ENCODE measurements at places on chromosomes 16 and 17.

DNA sequence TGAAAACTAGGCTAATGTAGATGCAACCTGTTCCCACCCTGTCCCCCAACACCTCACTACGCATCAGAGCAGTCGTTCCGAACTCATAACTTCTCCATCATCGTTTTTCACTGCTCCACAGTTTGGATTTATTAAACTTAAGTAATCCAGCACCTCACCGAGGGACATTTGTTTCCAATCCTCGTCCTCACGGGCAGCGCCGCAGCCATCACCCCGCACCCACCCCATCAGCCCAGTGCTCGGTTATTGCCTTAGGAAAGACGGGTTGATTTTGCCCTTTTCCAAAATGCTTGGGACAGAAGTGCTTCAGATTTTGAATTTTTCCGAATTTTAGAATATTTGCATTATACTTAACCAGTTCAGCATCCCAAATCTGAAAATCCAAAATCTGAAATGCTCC lies 71.0 kb upstream of the DOC2B start:
- DNase-seq = no peak

GRCh38 chr17:45645330-45645729 lies 138.8 kb upstream of the CRHR1 start:
- DNase-seq = no peak

GRCh38 chr17:66840061-66840460 lies 5.1 kb downstream of the CACNG5 start:
- DNase-seq = no peak

- DNase-seq = no peak
Measured at GRCh38 chr17:343211-343610, 9.4 kb downstream of the RPH3AL start.

GRCh38 chr16:57611181-57611580 lies 17.2 kb upstream of the ADGRG1 start:
- DNase-seq = no peak

GRCh38 chr16:18013863-18014262 lies 322.7 kb downstream of the NPIPA8 start:
- DNase-seq = no peak

GRCh38 chr16:57568173-57568678 lies 25.8 kb downstream of the ADGRG5 start:
- DNase-seq = no peak

- DNase-seq = no peak
Measured at GRCh38 chr16:71727551-71728324, 3.2 kb upstream of the PHLPP2 start.

GRCh38 chr17:81714412-81715106 lies 2.5 kb downstream of the SLC25A10 start:
- DNase-seq = no peak

DNA sequence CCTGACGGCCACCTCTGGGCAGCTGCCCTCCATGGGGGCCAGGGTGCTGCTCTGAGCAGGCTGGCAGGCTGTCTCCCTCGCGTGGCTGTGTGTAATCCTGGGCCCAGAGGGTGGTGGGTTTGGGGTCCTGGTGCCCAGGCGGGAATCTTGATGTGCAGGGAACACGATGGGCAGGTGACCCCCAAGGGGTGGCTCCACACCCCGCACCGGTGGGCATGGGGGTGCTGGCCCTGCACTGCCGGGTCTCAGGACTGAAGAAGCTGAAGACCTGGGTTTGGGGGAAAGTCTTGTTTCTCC lies 8.6 kb downstream of the CHMP6 start:
- DNase-seq = no peak

GRCh38 chr17:312476-313148 lies 40.0 kb downstream of the RPH3AL start:
- DNase-seq = no peak

GRCh38 chr17:82257473-82257872 lies 16.0 kb downstream of the CSNK1D start:
- DNase-seq = no peak

GRCh38 chr17:78383725-78384471 lies 5.4 kb downstream of the PGS1 start:
- no peak for DNase-seq

DNA sequence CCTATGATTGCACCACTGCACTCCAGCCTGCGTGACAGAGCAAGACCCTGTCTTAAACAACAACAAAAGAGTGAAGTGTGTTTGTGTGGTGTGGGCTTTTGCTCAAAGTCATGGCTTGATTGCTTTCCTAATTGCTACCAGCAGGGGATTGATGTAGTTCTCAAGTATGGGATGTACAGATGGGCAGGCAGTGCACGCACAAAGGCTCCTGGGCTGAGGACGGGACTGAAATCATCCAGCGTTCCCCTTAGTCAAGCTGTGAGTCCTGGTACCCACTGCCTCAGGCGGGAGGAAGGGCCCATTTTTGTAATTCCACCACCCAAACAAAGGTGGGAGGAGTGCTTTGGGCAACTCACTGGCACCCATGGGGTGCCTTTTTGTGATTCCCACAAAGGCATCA lies 47.3 kb downstream of the GDE1 start:
- DNase-seq = no peak

GRCh38 chr16:31393056-31393455 lies at the start of gene ITGAD:
TSS of gene ITGAD (plus strand) at chr16:31393335. CDS start at chr16:31393361, 26 bp downstream.
- no peak for DNase-seq

DNA sequence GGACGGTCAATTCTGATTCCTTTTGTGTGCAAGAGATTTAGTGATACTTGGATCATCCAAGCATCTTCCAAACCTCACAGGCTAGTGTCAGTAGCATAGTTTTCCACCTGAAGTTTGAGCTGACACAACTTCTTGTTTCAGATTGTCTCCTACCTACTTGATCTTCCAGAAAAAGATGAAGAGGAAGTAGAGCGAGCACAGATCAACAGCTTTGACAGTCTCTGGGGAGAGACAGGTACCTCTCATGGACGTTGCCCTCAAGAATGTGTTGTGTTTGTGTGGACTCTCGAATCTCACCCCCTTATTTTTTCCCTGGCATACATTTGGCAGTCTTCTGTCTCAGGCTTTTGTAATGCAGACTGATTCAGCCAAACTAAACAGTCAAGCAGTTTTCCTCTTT lies 47.4 kb downstream of the CYB561 start:
- no peak for DNase-seq

GRCh38 chr17:17387498-17388362 lies 84.6 kb downstream of the NT5M start:
- DNase-seq = no peak

- DNase-seq = no peak
Measured at GRCh38 chr17:12739500-12739899, 49.8 kb upstream of the ARHGAP44 start.

GRCh38 chr16:78443542-78444364 lies 344.3 kb downstream of the WWOX start:
- no peak for DNase-seq

DNA sequence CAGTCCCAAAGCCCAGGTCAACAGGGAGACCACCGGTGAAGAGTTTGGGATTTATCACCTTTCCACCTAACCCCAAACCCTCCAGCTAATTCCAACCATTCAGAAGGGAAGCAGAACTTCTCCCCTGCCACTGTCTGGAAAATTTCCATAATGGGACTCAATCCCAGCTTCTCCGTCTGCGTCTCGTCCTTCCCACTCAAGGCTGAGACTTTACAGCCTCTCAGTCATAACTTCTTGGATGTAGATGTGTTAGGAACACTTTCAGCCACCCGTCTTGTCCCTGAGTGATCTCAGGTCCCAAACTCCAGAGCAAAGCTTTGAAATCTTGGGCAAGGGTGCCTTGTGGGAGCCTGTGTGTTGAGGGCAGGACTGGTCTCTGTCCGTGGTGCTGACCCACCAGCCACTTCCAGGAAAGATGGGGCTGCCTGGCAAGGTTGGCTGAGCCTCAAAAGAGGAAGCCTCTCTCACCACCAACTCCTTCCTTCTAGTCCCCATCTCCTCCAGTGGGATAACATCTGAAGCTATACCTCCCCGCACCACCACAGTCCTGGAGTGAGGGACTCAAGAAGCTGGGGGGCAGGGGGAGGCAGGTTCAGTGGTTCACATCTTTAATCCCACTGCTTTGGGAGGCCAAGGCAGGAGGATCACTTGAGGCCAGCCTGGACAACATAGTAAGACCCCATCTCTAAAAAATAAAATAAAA lies 9.3 kb downstream of the GAS2L2 start:
- DNase-seq = no peak
